ENCODE measurements at places on chromosomes 4 and X.

GRCh38 chrX:102651242-102652011 lies at the start of gene GPRASP1:
Gene GPRASP1 (plus strand): TSS chrX:102651483. CDS start chrX:102653914, 2,431 bp downstream.
- DNase-seq, result peak; percentile 71

DNA sequence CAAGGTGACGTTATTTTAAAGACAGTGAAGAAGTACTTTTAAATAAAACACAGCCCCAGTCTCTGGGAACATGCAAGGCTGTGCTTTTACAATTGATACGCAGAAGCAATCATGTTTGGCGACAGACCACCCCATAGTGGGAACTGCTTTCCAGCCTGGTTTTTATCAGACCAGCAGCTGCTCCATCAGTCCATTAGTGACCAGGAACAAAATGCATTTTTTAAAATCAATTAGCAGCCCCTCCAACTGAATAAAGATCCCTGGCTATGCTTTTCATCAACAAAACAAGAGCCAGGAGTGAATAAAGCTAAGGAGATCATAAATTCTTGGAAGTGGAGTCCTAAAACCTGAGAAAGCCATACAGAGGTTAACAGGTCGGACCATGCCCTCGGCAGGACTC lies 153.0 kb upstream of the TENM3 start:
- no peak for DNase-seq

GRCh38 chrX:141732031-141732430 lies 33.5 kb upstream of the SPANXD start:
- DNase-seq, result no peak

DNA sequence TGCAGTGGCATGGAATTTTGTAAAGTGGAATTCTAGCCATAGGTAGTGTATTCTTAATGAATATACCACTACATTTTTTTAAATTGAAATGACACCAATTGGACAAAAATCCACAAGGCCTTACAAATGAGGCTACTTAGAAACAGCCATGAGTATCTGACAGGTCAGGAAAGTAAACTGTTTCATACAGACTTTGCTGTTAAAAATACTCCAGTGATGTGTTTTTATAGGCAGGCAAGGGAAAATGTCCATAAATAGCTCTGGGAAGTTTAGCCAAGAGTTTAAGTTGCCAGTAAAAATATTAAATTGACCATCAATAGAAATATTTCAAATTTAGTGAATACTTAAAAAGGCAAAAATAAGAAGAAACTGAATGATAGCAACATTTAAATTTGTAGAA lies 41.8 kb upstream of the PDLIM5 start:
- no peak for DNase-seq

- DNase-seq, result no peak
These were observed 1300.9 kb upstream of the DIAPH2 start for GRCh38 chrX:95383778-95384177.

GRCh38 chr4:68708566-68708965 lies 38.1 kb upstream of the UGT2B15 start:
- no peak for DNase-seq

GRCh38 chr4:110681381-110681780 lies 58.5 kb upstream of the PITX2 start:
- DNase-seq, result no peak

DNA sequence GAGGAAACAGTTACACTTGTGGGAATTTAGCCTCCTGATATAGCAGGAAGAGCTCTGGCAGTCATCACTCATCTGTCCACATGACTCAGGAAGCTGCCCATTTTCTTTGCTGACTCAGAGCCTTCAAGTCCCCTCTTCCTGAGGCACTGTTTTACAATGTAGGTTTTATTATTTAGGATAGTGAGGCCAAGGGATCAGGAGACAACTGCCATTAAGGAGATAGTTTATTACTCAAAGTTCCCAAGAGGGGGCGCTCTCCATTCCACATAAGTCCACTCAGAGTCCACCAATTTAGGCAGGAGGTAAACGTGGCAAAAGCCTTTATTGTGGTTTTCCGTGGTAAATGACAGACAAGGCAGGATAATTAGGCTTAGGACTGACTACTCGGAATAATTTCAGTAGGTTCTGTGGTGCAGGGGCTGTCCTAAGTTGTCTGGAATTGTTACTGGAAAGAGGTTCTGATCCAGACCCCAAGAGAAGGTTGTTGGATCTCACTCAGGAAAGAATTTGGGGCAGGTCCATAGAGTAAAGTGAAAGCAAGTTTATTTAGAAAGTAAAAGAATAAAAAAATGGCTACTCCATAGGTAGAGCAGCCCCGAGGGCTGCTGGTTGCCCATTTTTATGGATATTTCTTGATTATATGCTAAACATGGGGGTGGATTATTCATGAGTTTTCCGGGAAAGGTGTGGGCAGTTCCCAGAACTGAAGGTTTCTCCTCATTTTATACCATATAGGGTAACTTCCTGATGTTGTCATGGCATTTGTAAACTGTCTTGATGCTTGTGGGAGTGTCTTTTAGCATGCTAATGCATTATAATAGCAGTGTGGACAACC lies 96.0 kb upstream of the RAB40AL start:
- no peak for DNase-seq

- DNase-seq, result no peak
These were observed 65.9 kb upstream of the CBLL2 start for GRCh38 chrX:22206781-22207180.

- no peak for DNase-seq
These were observed 308.9 kb downstream of the ANTXR2 start for GRCh38 chr4:79764120-79764519.

Data from naive thymus-derived CD8-positive, alpha-beta T cell (primary cell).